ENCODE measurements at places on chromosomes 4 and X. TPM values are rescaled to one million over a fixed set of nuclear protein-coding genes. Genes with fewer than 3 reads are reported as not detected.

GRCh38 chrX:123860983-123861382 lies 1.1 kb downstream of the XIAP start:
- peak overlapping the region; percentile 76 for H3K4me3 ChIP-seq
- H3K36me3 ChIP-seq: no peaks in the 10 kb centered on the region
- DNase-seq: no peak
- no peaks in the 10 kb centered on the region for H3K4me1 ChIP-seq
- no peaks in the 10 kb centered on the region for H3K27me3 ChIP-seq

- no peak overlapping the region for H3K27ac ChIP-seq
- H3K4me3 ChIP-seq: no peak overlapping the region
- no peaks in the 10 kb centered on the region for H3K4me1 ChIP-seq
- no peaks in the 10 kb centered on the region for H3K27me3 ChIP-seq
- H3K36me3 ChIP-seq: no peaks in the 10 kb centered on the region
Observed at GRCh38 chrX:132501606-132502005, 12.8 kb upstream of the MBNL3 start.

DNA sequence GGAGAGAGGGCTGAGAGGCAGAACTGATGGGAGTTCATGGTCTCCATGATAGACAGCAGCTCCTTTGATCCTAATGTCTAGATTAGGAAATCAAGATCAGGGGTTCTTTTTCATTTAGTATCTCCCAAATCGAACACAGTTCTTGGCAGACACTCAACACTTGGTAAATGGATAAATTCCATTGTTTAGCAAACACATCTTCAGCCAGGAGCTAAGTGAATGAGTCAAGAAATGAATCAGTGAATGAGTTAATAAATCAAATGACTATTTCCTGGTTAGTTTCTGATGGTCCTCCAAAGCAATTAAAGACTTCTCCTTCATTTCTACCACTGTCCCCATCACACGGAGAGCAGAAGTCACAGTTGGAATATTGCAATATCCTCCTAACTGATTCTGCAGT lies 120.0 kb upstream of the SHISA3 start:
- no peaks in the 10 kb centered on the region for H3K36me3 ChIP-seq
- no peaks in the 10 kb centered on the region for H3K4me1 ChIP-seq
- H3K4me3 ChIP-seq: no peak overlapping the region

- DNase-seq: no peak
- no peak overlapping the region for H3K27ac ChIP-seq
- no peaks in the 10 kb centered on the region for H3K36me3 ChIP-seq
- no peak overlapping the region for H3K4me3 ChIP-seq
Observed at GRCh38 chrX:14051416-14051815, 21.7 kb upstream of the GEMIN8 start.

DNA sequence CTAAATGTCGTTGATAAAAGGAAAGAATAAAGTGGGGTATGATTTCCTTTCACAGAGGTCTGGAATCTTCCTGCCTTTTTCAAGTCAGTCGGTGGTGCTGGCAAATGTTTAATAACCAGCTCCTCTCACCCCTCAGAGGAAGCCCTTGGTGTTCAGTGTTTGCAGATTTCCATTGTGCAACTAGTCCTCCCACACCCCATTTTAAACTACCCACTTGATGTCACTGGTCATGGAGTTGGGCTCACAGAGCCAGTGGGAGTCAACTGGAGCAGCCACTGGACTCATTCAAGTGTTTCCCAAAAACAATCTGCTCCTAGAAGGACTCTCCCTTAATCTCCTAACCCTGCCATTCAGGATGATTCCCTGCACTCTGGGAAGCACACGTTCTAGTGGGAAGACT lies 149.2 kb downstream of the PTTG2 start:
- H3K27me3 ChIP-seq: no peaks in the 10 kb centered on the region
- H3K4me3 ChIP-seq: no peak overlapping the region
- H3K27ac ChIP-seq: no peak overlapping the region
- peaks cover 57% of the 10 kb centered on the region for H3K36me3 ChIP-seq
- H3K4me1 ChIP-seq: peaks cover 11% of the 10 kb centered on the region

- H3K4me1 ChIP-seq: no peaks in the 10 kb centered on the region
- H3K4me3 ChIP-seq: peak overlapping the region; percentile 80
- H3K27ac ChIP-seq: peak overlapping the region; percentile 93
- H3K36me3 ChIP-seq: no peaks in the 10 kb centered on the region
- H3K27me3 ChIP-seq: no peaks in the 10 kb centered on the region
- peak; percentile 79 for DNase-seq
Observed at GRCh38 chr4:155759372-155760252, 791 bp downstream of the GUCY1B1 start.

DNA sequence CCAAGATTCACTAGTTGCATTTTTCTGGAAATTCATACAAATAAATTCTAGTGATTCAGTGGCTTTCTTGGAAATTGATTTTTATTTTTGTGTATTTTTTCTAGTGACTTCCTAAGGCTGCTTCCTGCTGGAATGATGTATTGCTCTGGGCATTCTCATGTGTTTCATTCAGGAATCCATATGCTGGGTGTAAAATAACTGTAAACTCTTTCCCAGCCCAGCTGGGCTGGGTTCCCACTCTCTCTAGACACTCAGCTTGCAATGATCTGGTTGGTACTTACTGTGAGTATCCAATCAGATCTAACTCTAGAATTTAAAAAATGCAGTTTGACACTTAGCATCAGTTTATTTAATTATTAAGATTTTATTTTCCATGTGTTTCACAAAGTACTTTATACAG lies 882.2 kb downstream of the STIM2 start:
- H3K27me3 ChIP-seq: no peaks in the 10 kb centered on the region
- H3K27ac ChIP-seq: no peak overlapping the region
- H3K36me3 ChIP-seq: no peaks in the 10 kb centered on the region
- H3K4me1 ChIP-seq: no peaks in the 10 kb centered on the region
- no peak for DNase-seq

- H3K4me3 ChIP-seq: no peak overlapping the region
- H3K36me3 ChIP-seq: no peaks in the 10 kb centered on the region
- H3K27ac ChIP-seq: no peak overlapping the region
Observed at GRCh38 chrX:72021975-72022374, 109.7 kb downstream of the RTL5 start.

- no peaks in the 10 kb centered on the region for H3K36me3 ChIP-seq
- no peak overlapping the region for H3K4me3 ChIP-seq
- DNase-seq: no peak
- H3K27ac ChIP-seq: no peak overlapping the region
- H3K27me3 ChIP-seq: no peaks in the 10 kb centered on the region
Observed at GRCh38 chr4:164701665-164702064, 52.3 kb upstream of the SMIM31 start.

DNA sequence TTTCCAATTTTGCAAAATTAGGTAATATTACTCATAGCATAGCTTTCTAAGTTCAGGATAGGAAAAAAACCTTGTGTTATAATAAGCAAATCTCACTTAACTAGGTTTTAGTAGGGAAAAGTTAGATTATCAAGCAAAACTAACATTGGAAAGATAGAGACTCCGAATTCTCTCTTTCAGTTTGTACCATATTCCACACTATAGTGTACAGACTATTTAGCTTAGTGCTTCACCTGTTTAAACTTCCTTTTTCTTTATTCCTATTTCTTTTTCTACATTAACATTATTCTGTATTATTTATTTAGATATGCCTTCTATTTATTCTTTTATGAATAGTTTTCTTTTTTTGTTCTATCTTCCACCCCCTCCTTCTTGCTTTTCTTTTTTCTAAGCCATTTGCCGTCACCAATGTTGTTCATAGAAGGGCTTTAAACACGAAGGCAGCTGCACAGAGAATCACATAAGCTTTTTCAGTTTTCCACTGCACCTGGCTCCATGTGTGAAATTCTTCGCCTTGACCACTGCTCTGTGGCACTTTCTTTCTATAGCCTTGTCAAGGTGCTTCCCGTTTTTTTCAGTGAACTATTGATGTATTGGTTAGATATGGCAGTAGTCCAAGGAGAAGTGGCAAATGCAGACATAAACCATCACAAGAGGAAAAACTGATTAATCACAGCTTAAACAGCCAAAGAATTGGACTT lies 8.5 kb downstream of the PCDH10 start:
- no peak overlapping the region for H3K4me3 ChIP-seq
- no peak for DNase-seq
- H3K27me3 ChIP-seq: no peaks in the 10 kb centered on the region
- H3K27ac ChIP-seq: no peak overlapping the region
- no peaks in the 10 kb centered on the region for H3K36me3 ChIP-seq

DNA sequence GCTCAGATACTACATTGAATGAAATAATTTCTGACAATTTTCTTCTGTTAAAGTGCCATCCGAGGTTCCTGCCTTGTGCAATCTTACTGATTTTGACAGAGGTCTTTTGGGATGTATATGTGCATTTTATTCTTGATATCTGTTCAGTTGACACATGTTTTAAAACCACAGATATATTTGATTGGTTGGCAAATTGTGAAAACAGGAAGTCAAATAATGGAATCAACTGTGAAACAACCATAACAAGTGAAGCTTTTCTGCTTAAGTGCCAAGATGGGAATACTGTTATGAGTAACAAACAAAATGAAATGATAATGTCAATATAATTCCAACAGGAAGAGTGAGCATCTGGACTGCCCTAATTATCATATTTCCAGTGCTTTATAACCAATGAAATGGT lies 84.9 kb upstream of the TET2 start:
- H3K4me3 ChIP-seq: no peak overlapping the region
- no peak for DNase-seq
- H3K36me3 ChIP-seq: no peaks in the 10 kb centered on the region
- no peaks in the 10 kb centered on the region for H3K27me3 ChIP-seq
- no peak overlapping the region for H3K27ac ChIP-seq

- H3K4me3 ChIP-seq: no peak overlapping the region
- H3K36me3 ChIP-seq: no peaks in the 10 kb centered on the region
- no peak for DNase-seq
- H3K27ac ChIP-seq: no peak overlapping the region
Observed at GRCh38 chrX:153974726-153975286, 2.3 kb downstream of the TMEM187 start.

The PRDX4 gene
- total RNA-seq: 112 TPM

The RASSF6 gene
- 1.4 TPM for total RNA-seq

The FRMD7 gene
- total RNA-seq: not detected

The AREG gene
- total RNA-seq: 4.0 TPM

The PORCN gene
- 6.2 TPM for total RNA-seq

The SYTL5 gene
- total RNA-seq: not detected

The NDUFB11 gene
- 122 TPM for total RNA-seq

The DCUN1D4 gene
- total RNA-seq: 29.5 TPM

The NOX1 gene
- not detected for total RNA-seq
